Activated naive CD4-positive, alpha-beta T cell treated with Interleukin-2 at 50 U/mL for 16 hours (primary cell): ENCODE measurements at places on chromosomes 7 and 10.

GRCh38 chr7:2195400-2196246 lies 37.1 kb downstream of the MAD1L1 start:
- DNase-seq: no peak

DNA sequence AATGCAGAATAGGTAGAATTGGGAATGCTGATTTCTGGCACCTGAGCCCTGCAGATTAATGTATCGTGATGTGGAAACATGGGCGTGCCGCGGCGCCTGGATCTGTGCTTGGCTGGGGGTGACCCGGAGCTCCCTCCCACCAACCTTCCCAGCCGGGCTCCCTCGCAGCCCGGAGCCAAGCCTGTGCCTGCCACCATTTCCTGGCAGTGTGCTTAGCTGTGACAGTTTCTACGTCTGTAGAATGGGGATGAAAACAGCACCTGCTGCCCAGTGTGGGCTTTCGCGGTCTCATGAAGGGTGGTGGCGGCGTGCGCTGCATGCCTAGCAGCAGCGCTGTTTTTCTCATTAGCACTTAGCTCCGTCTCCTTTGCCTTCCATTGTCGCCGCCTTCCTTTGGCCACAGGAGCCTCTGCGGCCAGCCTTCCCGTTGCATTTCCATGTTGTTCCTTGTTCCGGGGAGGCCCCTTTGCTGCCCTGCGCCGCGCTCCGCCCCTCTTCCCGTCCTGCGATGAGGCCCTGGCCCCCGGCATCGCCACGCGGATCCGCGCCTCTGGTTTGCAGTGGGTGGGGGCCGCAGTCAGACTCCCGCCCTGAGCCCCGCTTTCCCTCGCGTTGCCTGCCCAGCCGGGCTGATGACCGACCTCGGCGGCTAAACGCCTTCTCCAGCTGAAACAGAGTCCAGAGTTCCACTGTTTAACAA lies 84.2 kb downstream of the CUL1 start:
- no peak for DNase-seq

DNA sequence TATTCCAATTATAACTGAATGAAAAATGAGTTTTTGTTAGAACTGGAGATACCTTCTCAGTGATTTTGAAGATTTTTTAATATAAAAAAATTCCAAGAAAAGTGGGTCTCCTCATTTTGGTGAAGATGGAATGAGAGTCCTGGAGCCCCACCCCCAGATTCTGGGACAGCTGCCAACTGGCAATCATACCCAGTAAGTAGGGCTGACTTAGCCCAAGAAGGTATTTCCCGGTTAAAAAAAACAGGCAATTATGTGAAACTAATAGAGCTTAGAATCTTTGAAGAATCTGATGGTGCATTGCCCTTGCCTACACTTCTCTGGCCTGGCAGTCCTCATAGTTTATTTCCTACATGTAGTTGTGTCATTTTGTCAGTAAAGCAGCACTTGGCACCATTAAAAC lies 52.8 kb upstream of the VWDE start:
- DNase-seq: no peak

GRCh38 chr10:67853512-67853911 lies 15.5 kb upstream of the DNAJC12 start:
- DNase-seq: no peak
